ENCODE measurements at places on chromosomes 2 and 18. TPM values are rescaled to one million over a fixed set of nuclear protein-coding genes. Genes with fewer than 3 reads are reported as not detected.

DNA sequence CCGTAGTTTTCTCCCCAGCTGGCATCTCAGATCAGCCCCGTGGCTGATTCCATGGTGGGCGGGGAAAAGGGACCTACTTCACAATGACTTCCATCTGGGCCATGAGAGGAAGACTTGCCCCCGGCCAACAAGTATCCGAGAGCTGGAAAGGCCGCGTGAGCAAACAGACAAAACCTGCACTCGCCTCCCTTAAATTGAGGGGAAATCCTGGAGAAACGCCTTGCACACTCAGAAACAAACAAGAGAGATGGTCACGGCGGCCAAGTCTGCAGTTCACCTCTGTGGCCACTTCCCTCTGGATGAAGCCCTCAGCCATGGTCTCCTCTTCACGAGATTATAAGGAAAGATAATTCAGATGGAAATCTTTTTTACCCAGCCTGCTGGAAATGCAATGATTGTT, 39.4 kb upstream of the TPO start:
- H3K27me3 ChIP-seq: no peaks in the 10 kb centered on the region
- no peak overlapping the region for H3K4me3 ChIP-seq
- no peaks in the 10 kb centered on the region for H3K4me1 ChIP-seq
- H3K36me3 ChIP-seq: no peaks in the 10 kb centered on the region
- H3K27ac ChIP-seq: no peak overlapping the region

GRCh38 chr18:56787390-56787789, 136.2 kb downstream of the WDR7 start:
- no peak for DNase-seq
- no peak overlapping the region for H3K27ac ChIP-seq
- no peaks in the 10 kb centered on the region for H3K27me3 ChIP-seq
- no peak overlapping the region for H3K4me3 ChIP-seq

The ADD2 gene
- total RNA-seq: not detected

- H3K27ac ChIP-seq: no peak overlapping the region
- DNase-seq: no peak
- no peaks in the 10 kb centered on the region for H3K4me1 ChIP-seq
These were observed 97.3 kb downstream of the MMADHC start for GRCh38 chr2:149490296-149490695.

- H3K36me3 ChIP-seq: peaks cover 5% of the 10 kb centered on the region
- H3K27me3 ChIP-seq: no peaks in the 10 kb centered on the region
- DNase-seq: no peak
- H3K4me1 ChIP-seq: peaks cover 32% of the 10 kb centered on the region
These were observed 2.9 kb upstream of the SRSF7 start for GRCh38 chr2:38754049-38754448.

The SERPINB4 gene
- not detected for total RNA-seq

DNA sequence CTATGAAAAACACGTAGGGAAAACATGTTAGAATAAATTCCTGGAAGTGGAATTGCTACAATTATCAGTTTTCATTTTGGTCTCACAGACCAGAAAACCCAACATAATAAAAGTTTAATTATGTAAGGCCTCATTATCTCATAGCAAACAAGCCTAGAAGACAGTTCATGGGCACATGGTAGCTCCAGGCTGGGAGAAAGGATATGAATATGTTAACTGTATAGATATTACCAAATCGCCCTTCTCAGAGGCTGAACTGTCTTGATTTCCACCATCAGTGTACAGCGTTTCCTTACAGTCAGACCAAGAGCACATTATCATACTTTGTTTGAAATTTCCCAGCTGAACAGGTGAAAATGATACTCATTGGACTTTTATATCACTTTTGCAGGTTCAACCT, 17.1 kb upstream of the SLC35F6 start:
- H3K4me1 ChIP-seq: peaks cover 6% of the 10 kb centered on the region
- no peak overlapping the region for H3K27ac ChIP-seq
- no peak overlapping the region for H3K4me3 ChIP-seq
- H3K36me3 ChIP-seq: no peaks in the 10 kb centered on the region
- no peak for DNase-seq

DNA sequence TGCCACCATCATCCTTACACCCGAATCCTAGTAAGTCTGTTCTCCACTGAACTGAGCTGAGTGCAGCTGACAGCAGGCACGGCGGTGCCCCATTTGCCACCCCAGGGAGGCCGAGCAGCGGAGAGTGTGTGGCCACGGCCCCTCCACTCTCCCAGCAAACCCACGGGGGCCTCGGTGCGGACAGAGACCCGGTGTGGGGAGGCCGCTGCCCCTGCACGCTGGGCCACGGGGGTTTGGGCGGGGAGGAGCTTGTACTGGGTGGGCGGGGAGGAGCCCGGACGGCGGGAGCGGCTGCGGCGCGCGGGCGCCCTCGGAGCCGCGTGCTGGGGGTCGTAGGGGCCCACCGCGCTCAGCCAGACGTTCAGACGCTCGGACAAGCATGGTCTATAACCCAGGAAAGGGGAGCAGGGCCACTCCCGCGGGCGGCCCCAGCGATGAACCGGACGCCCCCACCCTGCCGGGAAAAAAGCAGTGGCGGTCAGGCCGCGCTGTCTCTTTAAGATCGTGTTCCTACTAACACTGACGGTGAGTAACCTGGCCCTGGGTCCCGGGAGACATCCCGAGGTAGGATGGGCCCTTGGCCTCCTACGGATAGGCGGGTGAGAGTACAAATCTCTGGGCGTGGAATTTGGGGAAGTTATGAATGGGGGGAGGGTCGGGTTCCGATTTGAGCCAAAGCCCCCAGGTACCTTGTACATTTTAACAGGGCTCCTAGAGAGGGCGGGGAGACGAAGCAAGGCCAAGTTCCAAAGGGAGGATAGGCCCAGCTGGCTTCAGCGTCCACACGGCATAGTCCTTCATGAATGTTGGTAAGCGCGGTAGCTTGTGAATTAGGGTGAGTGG, at the start of gene ITPRIPL1:
TSS of gene ITPRIPL1 (plus strand) at position 277 of the 843 bp plus-strand sequence. CDS start at position 800, 523 bp downstream.
- H3K36me3 ChIP-seq: no peaks in the 10 kb centered on the region
- H3K4me1 ChIP-seq: peaks cover 31% of the 10 kb centered on the region
- peak within 1 kb of the TSS; percentile 60 for H3K27ac ChIP-seq
- DNase-seq: peak; percentile 62

The MARCHF4 gene
- 0.55 TPM for total RNA-seq

- no peak overlapping the region for H3K4me3 ChIP-seq
- no peaks in the 10 kb centered on the region for H3K4me1 ChIP-seq
- H3K27me3 ChIP-seq: no peaks in the 10 kb centered on the region
These were observed 20.6 kb upstream of the ZNF804A start for GRCh38 chr2:184577743-184578142.

DNA sequence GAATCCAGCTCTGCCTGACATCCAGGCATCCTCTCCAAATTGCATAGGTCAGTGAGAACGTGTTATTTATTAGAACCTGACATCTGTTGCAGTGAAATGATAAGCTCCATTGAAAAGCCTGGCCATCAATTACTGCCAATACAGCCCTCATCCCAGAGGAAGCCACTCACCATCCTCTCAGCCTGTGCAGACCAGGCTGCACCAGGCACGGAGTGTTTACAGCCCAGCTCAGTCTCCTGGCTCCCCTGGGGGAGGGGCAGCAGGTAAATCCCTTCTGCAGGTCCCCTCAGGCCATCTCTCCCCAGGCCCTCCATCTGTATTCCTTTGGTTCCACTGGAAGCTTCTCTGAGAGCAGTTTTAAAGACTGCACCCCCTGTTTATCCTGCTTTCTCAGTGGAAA, 82.6 kb upstream of the FOSL2 start:
- H3K4me1 ChIP-seq: no peaks in the 10 kb centered on the region
- no peak overlapping the region for H3K27ac ChIP-seq
- DNase-seq: no peak
- peaks cover 9% of the 10 kb centered on the region for H3K36me3 ChIP-seq
- H3K27me3 ChIP-seq: no peaks in the 10 kb centered on the region

GRCh38 chr18:70074116-70074515, 126.4 kb upstream of the CD226 start:
- no peaks in the 10 kb centered on the region for H3K4me1 ChIP-seq
- H3K27me3 ChIP-seq: no peaks in the 10 kb centered on the region
- no peak overlapping the region for H3K27ac ChIP-seq
- no peak overlapping the region for H3K4me3 ChIP-seq
- DNase-seq: no peak

The BCL2 gene
- total RNA-seq: 53.9 TPM

DNA sequence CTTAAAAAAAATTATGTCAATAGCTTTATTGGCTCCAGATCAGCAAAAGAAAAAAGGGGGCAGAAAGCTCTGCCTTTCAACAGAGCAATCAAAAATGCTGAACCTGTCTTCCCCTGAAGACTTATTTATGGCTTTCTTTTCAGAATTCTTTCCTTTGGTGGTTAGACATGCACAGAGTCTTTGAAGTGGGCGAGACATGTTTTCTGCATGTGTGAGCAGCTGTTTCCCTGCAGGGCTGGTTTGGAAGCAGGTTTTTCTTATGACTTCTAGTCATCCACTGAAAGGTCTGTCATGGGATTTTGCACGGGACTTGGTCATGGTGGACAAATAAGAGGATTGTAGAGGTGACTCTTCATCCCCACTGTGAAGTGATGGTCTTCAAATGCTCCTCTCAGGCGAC, 160.3 kb downstream of the VAPA start:
- no peaks in the 10 kb centered on the region for H3K36me3 ChIP-seq
- no peak for DNase-seq
- no peak overlapping the region for H3K27ac ChIP-seq

The PKDCC gene
- total RNA-seq: 79.9 TPM

DNA sequence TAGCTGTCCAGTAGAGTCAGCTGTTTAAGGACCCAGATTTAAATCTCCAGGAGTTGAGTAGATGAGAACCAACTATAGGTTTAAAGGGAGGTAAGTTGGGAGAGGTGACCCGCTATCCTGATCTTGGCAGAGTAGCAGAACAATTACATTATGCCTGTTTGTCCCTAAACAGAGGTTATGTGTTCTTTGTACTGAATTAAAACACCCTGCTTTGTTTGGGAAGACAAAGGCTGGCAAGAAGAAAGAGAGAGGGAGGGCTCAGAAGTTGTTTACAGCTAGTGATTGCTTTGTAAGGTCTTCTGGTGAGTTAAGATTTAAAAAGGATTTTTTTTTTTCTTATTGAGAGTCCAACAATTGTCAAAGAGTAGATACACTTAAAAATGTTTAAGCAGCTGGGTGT, 37.3 kb downstream of the USP14 start:
- H3K27me3 ChIP-seq: no peaks in the 10 kb centered on the region
- peaks cover 7% of the 10 kb centered on the region for H3K36me3 ChIP-seq
- H3K27ac ChIP-seq: no peak overlapping the region

DNA sequence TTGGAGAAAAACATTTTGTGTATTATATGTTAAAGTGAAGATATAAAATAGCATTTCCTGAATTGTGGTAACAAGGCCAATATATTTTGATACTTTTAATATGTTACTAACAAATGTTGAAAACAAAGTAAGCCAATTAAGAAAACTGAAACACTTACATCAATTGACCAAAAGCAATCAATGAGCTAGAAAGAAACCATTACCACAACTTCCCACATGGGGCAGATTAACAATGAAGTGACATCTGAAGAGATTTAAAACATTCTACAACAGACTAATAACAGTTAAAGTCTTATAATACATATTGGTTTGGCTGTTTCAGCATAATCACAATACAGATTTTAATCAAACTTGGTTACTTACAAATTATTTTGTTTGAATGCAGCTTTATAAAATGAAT, 282.4 kb upstream of the NETO1 start:
- DNase-seq: no peak
- no peaks in the 10 kb centered on the region for H3K4me1 ChIP-seq
- no peak overlapping the region for H3K4me3 ChIP-seq
- H3K36me3 ChIP-seq: no peaks in the 10 kb centered on the region

The MPHOSPH10 gene
- total RNA-seq: 16.9 TPM

DNA sequence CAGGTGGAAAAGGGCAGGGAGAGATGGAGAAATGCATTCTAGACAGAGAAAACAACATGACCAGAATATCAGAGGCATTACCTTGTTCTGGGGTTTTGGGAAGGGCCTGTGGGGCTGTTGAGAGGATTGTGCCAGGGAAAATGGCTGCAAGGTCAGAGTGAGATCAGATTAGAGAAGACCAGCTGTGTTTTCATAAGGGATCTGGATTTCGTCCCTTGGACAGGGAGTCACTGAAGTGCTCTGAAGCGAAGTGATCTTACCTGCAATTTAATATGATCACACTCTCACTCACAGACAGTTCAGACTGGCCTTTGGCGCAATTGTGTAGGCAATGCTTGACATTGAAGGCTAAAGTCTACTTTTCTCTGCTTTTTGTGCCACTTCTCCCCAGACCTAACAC, 20.3 kb upstream of the REG3G start:
- H3K4me3 ChIP-seq: no peak overlapping the region
- H3K36me3 ChIP-seq: no peaks in the 10 kb centered on the region
- no peak for DNase-seq

GRCh38 chr2:110828330-110828729, 96.0 kb downstream of the ACOXL start:
- H3K4me3 ChIP-seq: no peak overlapping the region
- H3K27me3 ChIP-seq: no peaks in the 10 kb centered on the region
- no peaks in the 10 kb centered on the region for H3K36me3 ChIP-seq
- H3K27ac ChIP-seq: no peak overlapping the region
- DNase-seq: no peak
- H3K4me1 ChIP-seq: no peaks in the 10 kb centered on the region

DNA sequence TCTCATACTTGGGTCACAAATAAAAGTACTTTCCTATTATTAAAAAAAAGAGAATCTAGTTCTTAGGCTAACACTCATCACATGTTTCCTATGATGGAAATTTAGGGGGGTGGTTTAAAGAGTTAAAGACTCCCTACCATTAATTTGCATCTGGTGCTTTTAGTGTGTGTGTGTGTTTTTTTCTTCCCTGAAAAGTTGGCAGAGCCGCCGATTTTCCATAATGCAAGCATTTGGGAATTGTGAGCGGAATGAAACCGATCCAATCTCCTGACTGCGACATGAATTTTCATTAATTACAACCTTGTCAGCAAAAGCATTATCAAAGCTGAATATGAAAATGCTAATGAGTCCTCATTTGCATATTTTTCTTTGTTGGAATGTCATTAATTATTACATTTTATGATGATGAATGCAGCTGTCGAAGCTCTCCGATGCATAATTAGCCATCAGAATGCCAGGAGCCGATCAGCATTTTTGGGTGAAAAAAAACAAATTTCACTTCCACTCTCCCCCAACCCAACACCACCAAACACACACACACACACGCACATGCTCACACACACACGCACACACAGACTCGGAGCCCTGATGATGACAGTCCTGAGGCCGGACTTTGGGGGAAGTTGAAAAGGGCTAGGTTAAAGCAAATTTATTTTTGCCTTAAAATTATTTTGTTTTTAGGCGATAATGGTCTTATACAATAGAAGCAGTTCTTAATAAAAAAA, 165.4 kb downstream of the TCF4 start:
- DNase-seq: peak; percentile 87
- no peaks in the 10 kb centered on the region for H3K27me3 ChIP-seq
- peak overlapping the region; percentile 80 for H3K27ac ChIP-seq
- H3K36me3 ChIP-seq: no peaks in the 10 kb centered on the region
- peak overlapping the region; percentile 30 for H3K4me3 ChIP-seq
- H3K4me1 ChIP-seq: no peaks in the 10 kb centered on the region

DNA sequence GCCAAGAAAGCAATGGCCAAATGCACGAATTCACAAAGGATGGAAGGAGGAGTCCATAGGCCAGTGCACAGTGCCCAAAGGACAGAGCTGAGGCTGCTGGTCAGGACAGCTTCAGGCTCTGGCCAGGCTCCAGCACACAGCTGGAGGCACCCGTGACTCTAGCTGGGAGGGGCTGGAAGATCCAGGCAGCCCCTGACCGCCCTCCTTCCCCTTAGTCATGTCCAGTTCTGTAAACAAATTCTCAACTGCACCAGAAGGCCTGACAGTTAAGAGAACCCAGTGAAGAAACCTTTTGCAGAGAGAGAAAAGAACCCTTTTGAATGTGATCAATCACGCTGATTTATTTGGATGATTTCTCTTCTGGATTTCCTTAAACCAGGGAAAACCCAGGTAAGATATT, 7.7 kb upstream of the YWHAQ start:
- H3K27ac ChIP-seq: peak overlapping the region; percentile 59
- peaks cover 21% of the 10 kb centered on the region for H3K4me1 ChIP-seq
- no peaks in the 10 kb centered on the region for H3K36me3 ChIP-seq
- no peaks in the 10 kb centered on the region for H3K27me3 ChIP-seq

The CTAGE1 gene
- not detected for total RNA-seq

The MRO gene
- total RNA-seq: 0.45 TPM

Measured in stomach (tissue), 19 donors.